ENCODE measurements at places on chromosomes 12 and 14.
A peak's percentile ranks its signal among the peaks of the same experiment; 100 is the strongest.

DNA sequence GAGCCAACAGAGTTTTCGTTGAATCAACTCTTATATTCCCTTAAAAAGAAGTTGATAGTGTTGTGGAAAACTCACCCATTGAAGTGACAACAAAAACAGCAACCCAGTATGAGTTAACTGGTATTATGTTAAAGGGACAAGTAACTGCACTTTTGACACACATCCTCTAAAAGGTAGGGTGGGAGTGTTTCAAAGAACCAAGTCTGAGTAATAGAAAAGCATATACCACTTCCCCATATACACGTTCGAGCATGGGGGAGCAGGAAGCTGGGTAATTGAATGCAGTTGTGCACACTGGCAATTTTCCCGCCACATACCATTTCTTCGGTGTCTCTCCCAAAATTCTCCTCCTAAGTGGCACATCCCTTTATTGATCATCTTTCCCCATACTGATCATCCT is 31.5 kb downstream of the IFNG-AS1 start:
- DNase-seq, result no peak

- DNase-seq, result no peak
Measured at GRCh38 chr14:100773331-100774163, 46.9 kb downstream of the DLK1 start.

GRCh38 chr12:127546721-127547505 is 720.1 kb upstream of the TMEM132C start:
- no peak for DNase-seq

- DNase-seq, result no peak
Measured at GRCh38 chr12:94589591-94590001, 60.8 kb downstream of the TMCC3 start.

DNA sequence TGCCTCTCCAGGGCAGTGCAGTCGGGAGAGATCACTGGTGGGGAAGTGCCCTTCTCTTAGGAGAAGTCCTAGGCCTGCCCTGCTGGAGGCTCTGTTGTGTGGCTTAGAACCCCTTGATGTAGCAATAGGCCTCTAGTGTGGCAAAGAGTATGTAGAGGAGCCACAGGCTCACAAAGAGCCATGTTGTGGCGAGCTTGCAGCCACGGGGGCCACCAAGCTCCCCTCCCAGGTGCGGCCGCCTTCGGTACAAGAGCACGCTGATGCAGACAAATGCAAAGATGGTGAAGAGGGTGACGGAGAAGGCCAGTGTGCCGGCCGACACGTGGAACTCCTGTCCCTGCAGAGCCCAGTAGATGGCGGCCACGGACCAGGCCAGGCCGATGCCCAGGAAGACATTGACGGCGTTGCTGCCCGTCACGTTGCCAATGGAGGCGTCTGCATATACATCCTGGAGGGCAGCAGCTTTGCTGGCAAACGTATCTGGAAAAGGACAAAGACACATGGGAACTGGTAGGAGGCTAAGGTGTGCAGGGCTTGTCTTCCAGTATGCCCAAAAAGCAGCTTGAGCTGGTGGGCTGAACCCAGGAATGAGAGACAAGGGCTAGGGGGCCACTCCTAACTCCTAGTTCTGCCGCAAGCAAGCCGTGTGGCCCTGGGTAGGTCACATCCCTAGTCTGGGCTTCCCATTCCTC is 142.8 kb downstream of the SLC8A3 start:
- DNase-seq, result peak; percentile 64

- DNase-seq, result no peak
Measured at GRCh38 chr14:95667249-95667693, 19.0 kb upstream of the TCL1B start.

DNA sequence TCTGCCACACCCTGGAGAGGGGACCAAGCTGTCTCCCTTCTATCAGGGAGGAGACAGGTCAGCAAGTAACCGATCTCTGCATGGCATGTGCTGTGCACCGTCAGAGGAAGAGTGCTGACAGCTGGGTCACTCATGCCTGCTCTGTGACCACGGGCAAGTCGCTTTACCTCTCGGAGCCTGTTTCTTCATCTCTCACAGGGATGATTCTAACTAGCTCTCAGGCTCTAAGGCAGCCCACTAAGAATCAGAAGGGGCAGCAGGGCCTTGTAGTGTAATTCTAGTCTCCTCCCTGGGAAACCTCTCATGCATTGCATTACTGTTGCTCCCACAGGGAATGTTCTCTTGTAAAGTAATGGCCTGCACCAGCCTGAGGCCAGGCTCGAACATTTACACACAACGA is 11.9 kb downstream of the CD9 start:
- DNase-seq, result no peak

DNA sequence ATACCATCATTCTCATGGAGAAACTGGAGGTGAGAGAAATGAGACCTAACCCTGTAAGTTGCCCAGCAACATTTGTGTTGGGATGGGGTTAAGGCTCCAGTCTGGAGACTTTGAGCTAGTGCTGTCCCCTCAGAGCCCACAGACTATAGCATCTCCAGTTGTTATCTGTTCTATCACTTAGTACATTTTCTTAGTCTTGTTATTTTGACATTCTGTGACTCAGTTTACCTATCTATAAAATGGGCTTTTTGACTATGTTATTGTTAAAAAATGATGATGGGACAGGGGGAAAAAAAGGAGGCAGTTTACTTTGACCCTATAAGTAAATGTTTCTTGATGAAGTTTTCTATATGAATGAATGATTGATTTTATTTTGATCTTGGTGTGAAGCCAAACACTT is 45.8 kb upstream of the PTCSC3 start:
- DNase-seq, result no peak

GRCh38 chr12:113239288-113239771 is 18.1 kb downstream of the TPCN1 start:
- no peak for DNase-seq

DNA sequence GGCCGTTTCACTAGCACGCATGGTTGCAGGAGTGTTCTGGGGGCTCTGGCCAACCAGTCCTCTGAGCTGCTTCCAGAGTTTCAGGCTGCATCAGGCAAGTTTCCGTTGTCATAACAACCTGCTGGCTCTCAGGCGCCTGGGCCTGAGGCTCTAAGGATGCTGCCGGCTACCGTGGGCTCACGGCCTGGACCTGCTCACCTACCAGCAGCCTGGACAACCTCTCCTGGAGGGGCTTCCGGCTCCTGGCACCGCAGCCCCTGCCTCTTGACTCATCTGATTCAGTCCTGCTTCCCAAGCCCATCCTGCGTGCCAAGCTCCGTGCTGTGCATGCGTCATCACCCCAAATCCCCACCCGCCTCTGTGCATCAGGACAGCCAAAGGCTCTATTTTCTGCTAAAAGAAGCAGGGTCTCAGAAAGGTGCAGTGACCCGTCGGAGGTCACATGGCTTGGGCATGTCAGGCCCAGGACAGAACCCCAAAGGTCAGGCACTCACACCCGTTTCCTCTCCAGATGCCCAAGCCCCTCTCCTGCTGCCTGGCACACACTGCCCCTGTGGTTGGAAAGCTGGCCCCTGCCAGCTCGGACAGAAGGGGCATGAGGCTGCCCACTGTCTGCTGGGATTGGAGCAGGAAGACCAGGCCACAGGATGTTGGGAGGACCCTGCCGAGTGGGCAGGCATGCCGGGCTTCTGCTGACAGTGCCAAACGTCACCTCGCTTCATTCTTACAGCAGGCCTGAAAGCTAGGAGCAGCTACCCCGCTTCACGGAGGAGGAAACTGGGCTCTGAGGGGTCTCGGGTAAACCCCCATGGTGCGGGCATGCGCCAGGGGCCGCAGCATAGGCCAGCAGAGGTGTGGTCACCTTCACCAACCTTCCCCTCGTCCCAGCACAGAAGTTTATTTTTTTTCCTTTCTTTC is 5.7 kb downstream of the BEGAIN start:
- no peak for DNase-seq

GRCh38 chr14:43898687-43899086 is 608.4 kb downstream of the FSCB start:
- DNase-seq, result no peak

DNA sequence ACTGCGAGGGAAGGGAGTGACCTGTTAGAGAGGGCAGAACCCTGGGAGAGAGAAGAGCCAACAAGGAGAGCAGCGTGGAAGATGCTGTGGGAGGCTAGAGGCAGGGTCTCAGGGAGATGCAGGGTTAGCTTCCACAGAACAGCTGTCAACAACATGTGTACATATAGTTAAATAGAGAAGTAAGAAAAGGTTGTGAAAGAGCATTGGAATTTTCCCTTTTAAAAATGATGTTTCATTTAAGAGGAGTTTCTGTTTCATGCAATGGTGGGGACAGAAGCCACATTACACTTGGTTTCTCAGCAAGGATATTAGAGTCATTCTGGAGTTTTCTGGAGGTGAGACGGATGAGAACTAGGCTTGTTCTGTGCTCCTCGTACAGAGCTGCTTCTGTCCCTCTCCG is 23.8 kb upstream of the TBC1D30 start:
- DNase-seq, result no peak

GRCh38 chr12:122194804-122195203 is 8.7 kb upstream of the B3GNT4 start:
- DNase-seq, result no peak

- no peak for DNase-seq
Measured at GRCh38 chr14:69281450-69282169, 21.7 kb downstream of the GALNT16 start.

GRCh38 chr14:67646131-67646530 is 26.4 kb downstream of the ARG2 start:
- no peak for DNase-seq

- no peak for DNase-seq
Measured at GRCh38 chr12:102487226-102487625, 6.9 kb upstream of the IGF1 start.

GRCh38 chr12:69639400-69640016 is 28.8 kb upstream of the LRRC10 start:
- peak; percentile 70 for DNase-seq

DNA sequence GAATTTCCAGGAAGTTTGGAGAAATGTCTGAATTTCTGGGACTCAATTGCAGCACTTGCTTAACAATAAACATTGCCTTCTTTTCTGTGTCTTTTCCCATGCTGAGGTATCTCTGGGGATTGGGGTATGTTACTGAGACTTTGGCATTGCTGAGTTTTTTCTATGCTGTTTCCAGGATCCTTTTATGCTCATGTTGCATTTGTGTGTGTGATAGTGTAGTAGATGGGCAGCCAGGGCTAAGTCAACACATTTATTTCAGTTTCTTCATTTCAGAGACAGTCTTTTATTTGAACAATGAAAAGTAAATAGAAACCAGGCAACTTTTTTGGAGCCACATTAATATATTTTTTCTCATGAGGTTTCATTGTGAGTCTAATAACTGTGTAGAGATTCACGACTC is 1160.3 kb upstream of the TMEM132C start:
- DNase-seq, result no peak

GRCh38 chr12:130161261-130162243 is 712 bp upstream of the FZD10 start:
- DNase-seq, result peak; percentile 41

DNA sequence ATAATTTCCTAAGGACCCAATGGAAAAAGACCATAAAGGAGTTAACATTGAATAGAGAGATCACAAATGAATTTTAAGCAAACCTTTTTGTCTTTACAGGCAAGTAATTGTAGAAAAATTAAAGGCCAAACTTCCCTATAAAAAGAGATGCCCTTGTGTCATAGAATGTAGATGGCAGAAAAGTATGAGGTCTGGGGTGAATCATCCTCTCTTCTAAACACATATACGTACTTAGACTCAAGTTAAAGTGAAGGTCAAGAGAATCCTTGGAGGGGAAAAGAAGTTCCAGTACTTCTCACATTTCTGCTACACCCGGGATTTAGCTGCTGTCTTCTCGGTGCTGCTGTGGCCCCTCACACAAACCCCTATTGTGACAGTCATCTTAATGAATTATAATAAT is 116.2 kb upstream of the ARID2 start:
- no peak for DNase-seq

DNA sequence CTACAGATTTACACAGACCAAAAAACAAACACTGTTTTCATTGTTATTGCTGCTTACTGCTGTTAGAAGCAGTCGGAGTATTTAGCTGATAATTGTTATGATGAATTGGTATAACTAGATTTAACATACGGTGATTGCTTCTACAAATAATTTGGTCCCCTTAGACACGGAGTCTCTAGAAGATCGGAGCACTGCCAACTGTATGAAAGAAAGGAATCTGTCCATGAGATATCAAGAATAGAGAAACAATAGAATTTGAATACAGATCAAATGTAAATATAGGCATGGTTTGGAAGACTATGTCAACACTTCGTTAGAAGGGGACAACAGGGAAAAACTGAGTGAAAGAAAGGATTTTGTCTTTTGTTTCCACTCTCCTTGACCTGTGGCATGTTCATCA is 110.9 kb downstream of the PPP2R5E start:
- no peak for DNase-seq

DNA sequence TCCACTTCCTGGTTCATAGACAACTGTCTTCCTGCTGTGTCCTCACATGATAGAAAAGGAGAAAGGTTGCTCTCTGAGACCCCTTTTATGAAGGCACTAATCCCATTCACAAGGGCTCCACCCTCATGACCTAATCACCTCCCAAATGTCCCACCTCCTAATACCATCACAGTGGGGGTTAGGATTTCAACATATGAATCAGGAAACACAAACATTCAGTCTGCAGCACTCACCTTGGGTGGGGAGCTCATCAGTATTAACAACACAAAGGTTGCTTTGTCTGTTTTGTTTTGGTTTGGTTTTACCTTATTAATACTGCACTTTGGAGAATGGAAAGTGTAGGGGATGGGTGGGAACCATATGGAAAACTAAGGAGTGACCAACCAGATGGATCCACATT is 10.5 kb upstream of the SMCO2 start:
- no peak for DNase-seq

GRCh38 chr12:101763246-101763931 is 24.1 kb upstream of the SYCP3 start:
- DNase-seq, result no peak

DNA sequence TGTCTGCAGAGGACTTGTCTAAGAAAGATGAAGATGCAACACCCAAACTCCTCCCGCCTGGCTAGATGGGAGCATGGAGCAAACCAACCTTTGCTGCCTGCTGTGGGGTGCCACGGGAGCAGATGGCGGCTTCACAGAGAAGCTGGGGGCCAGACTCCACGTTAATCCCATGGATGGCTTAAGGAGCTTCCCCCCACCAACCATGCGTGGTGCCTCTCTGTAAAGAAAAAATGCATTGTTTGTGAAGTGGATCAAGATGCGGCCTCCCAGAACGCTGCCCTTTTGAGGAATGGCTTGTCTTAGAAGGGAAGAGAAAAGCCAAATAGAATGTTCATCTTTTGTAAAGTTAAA is 15.6 kb downstream of the MVK start:
- no peak for DNase-seq

- no peak for DNase-seq
Measured at GRCh38 chr12:6807170-6807569, 14.5 kb upstream of the GPR162 start.

DNA sequence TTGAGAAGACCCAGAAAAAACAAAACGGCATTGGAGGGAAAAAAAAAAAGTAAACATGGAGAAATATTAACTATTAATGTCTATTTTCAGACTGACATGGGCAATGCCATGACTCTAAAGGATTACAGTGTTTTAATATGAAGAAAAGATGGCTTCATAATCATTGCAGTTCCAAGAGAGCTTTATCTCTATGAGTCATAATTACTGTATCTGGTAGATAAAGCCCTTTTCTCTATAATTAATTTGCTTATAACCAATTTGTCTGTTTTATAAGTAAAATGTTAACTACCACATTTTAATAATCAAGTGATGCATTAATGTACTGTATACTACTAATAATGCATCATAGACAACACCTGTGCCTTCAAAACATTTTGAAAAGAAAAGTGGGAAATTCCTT is 59.7 kb downstream of the CLIP1 start:
- DNase-seq, result no peak

GRCh38 chr14:66425402-66425801 is 60.8 kb upstream of the CCDC196 start:
- DNase-seq, result no peak

Measured in Caco-2 (cell line).